ENCODE measurements at places on chromosomes 12 and 14.

DNA sequence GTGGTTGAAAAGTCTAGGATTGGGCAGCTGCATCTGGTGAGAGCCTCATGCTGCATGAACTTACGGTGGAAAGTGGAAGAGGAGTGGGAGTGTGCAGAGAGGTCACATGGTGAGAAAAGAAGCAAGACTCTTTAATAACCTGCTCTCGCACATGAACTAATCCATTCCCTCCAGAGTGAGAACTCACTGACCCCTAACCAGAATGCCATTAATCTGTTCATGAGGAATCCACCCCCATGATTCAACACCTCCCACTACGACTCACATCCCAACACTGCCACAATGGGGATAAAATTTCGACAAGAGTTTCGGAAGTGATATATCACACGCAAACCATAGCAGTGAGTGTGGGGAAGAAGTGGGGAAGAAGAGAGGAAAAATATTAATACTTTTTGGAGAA, 377.4 kb downstream of the NAV3 start:
- DNase-seq, result no peak

DNA sequence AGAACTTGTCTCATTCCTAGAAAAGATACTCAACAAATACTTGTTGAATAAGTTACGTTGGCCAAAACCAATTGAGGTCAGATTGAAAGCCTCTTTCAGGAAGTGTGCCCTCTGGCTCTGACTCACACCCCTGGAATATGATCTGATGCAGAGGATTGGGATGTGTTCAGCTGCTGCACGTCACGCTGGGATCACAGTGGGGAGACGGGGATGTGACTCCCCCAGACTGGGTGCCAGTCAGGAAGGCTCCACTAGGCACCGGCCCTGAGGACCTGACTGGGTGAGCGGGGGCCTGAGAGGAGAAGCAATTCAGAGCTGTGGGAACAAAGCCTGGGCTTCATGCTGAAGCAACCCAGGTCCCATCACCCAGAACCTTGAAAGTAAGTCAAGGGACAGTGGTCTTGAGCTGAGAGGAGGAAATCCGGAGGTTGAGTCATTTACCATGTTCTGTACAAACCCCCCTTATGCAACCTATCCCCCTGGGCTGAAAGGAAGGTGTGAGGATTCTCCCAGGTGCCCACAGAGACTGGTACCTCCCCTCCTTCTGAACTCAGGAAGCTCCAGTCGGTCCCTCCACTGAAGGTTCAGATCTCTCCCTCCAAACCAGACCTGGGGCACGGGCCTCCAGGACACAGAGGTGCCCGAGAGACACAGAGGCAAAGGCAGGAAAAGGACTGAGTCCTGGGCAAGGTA, 3.9 kb downstream of the CEBPE start:
- no peak for DNase-seq

GRCh38 chr14:54226103-54226502, 170.7 kb upstream of the CDKN3 start:
- no peak for DNase-seq

DNA sequence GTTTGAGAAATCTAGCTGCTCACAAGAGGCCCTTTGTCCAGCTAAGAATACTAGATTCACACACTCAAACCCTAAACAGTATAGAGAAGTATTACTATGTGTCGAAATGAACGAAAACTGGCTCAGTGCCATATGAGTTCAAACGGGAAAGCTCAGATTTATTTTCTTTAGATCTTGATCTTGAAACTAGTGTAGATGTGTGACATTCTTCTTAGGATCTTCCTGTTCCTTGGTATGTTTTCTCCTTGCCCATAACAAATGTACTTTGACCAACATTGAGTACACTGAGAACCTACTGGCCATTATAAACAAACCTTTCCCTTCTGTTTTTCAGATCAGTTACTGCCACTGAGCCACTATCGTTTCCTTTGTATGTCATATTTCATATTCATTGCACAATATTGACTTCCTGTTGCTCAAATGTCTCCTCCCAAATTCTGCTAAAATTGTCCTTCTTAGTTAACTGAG, 21.3 kb downstream of the MYBPC1 start:
- no peak for DNase-seq

- no peak for DNase-seq
Measured at GRCh38 chr12:58841058-58841798, 79.1 kb downstream of the LRIG3 start.

DNA sequence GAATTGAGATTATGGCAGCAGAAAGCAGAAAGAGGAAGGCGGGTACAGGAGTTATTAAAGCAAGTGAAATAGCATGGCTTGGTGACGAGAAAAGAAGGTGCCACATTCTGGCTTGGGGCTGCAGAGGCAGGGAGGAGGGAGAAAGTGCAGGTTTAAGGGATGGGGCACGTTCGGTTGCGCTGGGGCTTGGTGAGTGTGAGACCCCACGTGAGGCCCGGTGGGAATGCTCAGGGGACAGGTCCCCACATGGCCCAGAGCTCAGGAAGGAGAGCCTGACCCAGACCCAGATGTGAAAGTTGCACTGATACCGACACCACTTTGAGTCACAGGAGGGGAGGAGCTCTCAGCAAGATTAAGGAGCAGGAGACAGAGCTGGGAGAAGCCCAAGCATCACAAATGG, 187.1 kb downstream of the PIWIL1 start:
- no peak for DNase-seq

- no peak for DNase-seq
Measured at GRCh38 chr14:32657081-32657480, 281.6 kb upstream of the NPAS3 start.

GRCh38 chr14:32458720-32459119, 129.6 kb downstream of the AKAP6 start:
- DNase-seq, result no peak

DNA sequence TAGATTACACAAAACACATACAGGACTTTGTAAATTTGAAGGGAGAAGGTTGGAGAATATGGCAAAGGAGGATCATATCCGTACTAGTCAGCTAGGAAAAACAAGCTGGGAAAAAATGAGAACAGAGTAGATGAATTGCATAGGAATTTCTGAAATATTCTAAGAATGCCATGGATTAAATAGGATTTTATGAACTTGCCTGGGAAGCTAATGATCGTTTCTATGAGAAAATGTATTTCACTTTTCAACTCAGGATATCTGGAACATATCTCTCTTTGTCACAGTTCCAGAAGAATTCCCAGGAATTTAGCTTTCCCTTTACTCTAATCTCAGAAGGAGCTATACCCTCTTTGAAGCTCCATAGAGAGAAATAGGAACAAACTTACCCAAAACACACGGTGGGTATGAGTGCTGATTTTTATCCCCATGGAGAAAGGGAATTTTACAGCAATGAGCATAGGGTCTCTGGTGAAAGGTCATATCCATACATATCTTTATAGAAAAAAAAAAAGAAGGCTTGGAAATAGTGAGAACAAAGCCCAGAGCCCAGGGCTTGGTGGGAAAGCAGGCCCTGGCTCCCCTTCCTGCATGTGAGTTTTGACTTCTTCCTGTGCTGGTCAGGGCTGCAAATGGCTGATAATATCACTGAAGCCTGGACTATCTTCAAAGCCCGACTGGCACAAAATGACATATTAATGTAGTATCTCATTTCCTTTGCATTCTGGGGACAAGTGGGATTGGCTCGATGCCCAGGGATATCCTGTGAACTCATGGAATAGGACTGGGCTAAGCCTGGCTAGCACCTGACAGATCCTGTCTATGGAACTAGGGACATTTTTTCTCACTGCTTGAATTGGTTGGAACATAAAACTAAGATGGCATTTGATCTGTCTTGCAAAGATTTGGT, 136.3 kb downstream of the AEBP2 start:
- DNase-seq, result no peak

DNA sequence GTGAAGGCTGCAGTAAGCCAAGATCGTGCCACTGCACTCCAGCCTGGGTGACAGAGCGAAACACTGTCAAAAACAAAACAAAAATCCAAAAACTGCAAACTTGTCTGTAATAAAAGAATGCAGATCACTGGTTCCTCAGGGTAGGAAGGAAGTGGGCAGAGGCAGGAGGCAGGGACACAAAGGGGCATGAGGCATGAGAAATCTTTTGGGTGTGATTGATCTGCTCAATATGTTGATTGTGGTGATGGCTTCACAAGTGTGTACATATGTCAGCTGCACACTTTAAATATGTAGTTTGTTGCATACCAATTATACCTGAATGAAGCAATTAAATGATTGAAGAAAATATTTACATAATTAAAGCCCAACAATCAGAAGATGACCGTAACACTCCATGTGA, 117.6 kb downstream of the CMAS start:
- DNase-seq, result no peak

GRCh38 chr14:102493096-102493495, 16.5 kb downstream of the ANKRD9 start:
- DNase-seq, result no peak

GRCh38 chr14:37131205-37131604, 41.2 kb downstream of the SLC25A21 start:
- DNase-seq, result no peak

DNA sequence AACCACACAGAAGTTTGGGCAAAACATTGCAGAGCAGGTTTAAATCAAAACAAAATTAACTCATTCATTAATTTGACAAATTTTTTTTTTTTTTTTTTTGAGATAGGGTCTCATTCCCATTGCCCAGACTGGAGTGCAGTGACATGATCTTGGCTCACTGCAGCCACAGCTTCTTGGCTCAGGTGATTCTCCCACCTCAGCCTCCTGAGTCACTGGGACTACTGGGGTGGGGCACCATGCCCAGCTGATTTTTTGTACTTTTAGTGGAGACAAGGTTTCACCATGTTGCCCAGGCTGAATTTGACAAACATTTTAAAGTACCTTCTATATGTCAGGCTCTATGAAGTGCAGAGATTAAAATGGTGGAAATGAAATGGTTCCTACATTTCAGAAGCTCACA, 257.1 kb upstream of the NPAS3 start:
- no peak for DNase-seq

- DNase-seq, result no peak
Measured at GRCh38 chr12:27534060-27534764, 10.2 kb downstream of the PPFIBP1 start.

GRCh38 chr12:19597167-19598026, 158.1 kb downstream of the AEBP2 start:
- no peak for DNase-seq

DNA sequence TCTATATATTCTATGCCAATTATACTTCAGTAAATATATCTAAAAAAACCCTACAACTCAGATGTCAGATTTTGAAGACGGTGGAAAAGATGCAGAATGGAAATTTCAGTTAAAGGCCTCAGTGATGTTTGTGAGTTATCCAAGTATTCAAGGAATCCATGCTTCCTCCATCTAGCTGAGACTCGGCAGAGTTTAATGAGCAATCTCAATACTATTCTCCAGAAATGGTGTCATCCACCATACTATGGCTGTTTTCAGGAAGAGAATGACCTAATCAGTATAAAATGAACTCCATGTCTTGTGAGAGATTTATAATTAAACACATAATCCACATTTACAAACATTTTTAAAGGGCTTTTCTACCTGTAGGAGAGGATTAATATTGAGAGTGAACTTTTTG, 66.0 kb downstream of the KLHL28 start:
- no peak for DNase-seq

DNA sequence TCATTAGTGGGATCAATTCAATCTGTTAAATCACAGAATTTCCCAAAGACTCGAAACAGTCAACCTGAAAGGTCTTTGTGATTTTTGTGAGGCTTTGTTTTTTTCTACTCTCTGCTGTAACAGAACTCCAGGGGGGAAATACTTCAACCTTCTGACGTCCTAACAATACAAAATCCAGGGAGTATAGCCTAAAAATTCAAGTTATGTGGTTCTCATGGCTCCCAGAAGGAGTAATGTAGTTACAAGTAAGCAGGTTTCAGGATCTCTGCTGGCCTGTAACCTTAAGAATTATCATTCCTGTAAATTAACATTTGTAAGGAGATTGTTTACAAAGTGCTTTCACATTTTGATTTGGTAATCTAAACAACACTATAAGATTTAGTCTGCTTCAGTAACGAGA, 39.9 kb downstream of the VEZT start:
- DNase-seq, result no peak

DNA sequence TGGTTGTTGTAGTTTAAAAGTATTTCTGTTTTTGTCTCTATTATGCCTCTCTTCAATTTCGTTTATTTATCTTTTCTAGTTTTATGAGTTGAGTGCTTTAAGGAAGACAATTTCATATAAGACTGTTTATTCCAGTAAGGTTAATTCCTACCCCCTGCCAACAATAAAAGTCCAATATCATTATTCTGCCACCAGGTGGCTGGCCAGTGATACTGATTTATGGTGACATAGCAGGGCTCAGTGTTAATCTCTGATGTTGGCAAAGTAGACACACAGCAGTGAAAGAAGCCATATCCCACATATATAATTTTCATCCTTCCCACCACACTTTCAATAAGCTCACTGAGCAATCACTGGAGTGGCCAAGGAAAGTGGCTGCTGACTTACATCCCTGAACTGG, 69.0 kb upstream of the BMP4 start:
- no peak for DNase-seq

- DNase-seq, result no peak
Measured at GRCh38 chr12:11171969-11172675, 1.1 kb downstream of the SMIM10L1 start.

- DNase-seq, result no peak
Measured at GRCh38 chr14:24849471-24849870, 200.5 kb downstream of the STXBP6 start.

DNA sequence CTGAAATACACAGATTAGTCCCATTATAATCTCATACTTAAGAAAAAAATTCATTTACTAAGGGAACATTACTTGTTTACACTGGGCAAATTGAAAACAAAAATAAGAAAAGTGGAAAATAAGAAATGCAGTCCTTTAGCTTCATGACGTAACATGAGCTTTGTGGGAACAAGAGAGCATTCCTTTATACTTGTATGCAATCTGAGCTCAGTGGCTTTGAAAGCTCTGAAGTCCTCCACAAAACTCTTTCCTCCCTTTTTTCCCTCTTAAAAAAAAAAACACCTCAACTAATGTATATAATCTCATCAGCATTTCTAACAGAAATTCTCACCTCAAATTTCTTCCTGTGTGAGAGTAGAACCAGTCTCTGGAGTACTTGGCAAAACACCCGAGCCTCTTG, 76.9 kb upstream of the OTX2 start:
- DNase-seq, result no peak
